Amniotic stem cell (primary cell): ENCODE measurements at places on chromosomes 6 and 20.

- no peak for DNase-seq
Observed at GRCh38 chr6:15147827-15148226, 98.0 kb upstream of the JARID2 start.

- DNase-seq: peak; percentile 49
Observed at GRCh38 chr20:51372176-51372803, 170.2 kb downstream of the NFATC2 start.

DNA sequence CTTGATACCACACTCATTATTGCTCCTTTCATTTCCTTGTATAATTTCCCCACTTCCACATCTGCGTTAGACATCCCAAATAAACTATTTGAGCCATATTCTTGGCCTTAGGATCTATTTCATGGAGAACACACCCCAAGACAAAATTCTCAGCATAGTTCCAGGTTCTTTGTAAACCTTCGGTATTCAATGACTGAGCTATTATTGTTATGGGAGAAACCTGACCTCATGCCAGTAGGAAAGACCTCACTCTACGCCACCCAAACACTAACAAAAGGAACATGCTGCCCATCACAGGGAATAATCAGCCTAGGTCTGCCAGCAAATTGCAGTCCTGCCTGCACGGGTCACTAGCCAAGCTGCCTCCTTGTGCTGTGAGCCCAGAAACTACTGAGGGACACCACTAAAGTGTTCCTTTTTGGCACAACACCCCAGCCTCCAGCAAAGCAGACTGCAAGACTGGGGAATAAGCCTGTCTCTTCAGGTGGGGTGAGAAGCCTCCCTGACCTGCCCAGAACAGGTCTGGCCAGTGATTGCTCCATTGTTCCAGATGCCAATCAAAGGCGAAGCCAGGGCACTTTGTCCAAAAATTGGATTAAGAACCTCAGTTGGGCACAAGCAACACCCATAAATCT, 371.8 kb downstream of the MAFB start:
- no peak for DNase-seq

DNA sequence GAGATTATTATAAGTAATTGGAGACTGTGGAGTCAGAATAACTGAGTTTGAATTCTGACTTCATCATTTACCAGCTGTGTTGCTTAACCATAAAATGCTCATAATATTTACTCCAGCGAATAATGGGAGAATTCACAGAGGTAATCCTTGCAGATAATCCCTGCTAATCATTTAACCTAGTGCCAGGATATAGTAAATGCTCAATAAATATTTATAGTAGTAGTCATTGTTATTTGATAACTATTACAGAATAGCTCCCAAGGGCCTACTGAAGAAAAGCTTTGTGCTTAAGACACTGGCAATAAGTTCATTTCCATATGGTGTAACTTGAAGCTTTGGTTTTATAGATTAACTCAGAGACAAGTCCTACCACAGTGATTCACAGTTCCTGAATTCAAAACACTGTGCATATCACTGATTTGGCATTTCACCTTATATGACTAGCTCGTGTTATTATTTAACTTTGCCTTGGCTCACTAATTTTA, 208.8 kb upstream of the PLCB4 start:
- DNase-seq: peak; percentile 51

DNA sequence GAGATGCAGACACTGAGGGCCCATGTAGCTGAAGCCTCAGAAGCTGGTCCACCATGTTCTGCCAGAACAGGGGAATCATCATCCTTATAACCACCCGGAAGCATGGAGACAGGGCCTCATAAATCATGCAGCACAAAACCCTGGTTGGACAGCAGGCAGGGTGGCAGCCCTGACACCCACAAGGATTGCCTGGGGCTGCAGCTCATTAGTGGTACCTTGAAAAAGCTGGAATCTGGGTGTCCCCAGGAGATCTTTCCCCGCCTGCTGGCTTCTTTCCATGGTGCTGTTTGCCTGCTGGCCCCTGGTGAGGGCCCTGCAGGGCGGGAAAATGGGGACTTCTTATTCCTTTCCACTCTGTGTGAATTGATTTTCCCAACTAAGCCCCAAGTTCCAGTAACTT, 50.6 kb upstream of the GGTLC1 start:
- no peak for DNase-seq

GRCh38 chr6:1930356-1930755, 315.0 kb downstream of the GMDS start:
- no peak for DNase-seq

DNA sequence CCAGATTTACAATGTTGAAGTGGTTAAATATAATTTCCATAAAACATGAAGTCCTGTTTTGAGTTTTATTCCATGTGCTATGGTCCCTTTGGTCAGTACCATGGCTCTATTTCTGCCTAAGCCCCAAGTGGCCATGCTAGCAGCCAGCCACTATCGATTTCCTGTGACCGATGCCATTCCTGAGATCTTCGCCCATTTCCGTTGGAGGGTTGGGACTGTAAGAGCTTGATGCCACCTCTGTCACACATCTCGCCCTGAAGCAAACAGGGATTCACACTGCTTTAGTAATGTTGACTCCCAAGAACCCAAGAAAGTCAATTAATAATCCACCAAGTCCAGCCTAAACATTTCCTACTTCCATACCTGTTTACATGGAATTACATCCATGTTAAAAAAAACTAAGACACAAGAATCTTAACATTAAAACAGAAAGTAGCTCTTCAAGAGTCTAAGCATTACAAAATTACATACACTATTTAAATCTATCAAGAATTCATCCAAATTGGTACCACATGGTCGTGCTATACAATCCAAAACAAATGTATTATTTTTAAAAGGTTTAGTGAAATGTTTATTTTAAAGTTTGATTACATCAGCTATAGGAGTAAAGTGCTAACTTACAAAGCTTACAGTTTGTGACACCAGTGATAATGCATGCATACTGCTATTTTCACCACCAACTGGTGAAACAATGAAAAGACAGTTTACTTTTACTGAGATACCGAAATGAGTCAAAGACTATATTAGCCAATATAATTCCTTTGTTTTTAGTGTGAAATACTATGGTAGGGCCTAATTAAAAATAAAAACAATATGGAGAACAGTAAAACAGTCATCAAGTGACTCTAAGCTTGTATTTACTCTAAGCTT, 2.5 kb downstream of the RBM39 start:
- DNase-seq: no peak

DNA sequence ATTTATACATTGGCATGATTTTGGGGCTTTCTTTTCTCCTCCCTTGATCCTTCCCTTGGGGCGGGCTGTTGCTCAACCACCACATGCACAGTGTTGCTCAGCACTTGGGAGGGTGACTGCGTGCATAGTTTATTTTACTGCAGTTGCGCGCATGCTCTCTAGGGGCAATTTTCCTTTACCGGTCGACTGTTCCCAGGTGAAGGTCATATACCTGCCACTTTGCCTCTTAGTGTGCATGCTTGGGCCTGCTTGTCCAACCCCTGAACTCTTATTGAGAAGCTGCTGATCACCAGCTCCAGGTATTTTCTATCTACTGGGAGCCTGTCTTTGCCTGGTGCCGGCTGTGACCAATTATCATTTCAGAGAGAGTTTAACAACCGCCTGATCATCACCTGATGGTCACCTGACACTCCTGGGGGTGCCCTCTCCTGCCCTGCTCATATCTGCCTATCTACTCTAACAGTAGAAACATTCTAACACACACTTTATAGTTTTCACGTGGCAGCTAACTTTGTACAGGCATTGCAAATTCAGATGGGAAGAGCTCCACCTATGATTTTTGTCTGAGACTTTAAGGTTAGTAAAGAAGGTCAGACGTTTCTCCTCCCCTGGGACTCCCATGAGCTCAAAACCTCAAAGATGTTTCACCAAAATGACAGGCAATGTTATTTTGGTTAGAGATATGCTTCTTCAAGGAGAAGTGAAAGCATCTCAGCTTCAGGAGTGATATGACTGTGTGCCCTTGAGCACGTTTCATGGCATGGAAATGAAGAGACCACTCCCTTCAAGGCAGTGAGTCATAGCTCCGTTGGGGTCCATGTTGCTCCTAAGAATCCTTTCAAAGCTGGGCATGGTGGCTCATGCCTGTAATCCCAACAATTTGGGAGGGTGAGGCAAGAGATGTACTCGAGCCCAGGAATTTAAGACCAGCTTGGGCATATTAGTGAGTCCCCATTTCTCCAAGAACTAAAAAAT, 227.5 kb upstream of the MYLIP start:
- no peak for DNase-seq

- DNase-seq: no peak
Observed at GRCh38 chr6:134221250-134221649, 96.7 kb downstream of the SGK1 start.

- no peak for DNase-seq
Observed at GRCh38 chr6:44263354-44264100, 1.8 kb downstream of the NFKBIE start.

GRCh38 chr20:4138056-4138455, 122.7 kb upstream of the RNF24 start:
- DNase-seq: no peak

DNA sequence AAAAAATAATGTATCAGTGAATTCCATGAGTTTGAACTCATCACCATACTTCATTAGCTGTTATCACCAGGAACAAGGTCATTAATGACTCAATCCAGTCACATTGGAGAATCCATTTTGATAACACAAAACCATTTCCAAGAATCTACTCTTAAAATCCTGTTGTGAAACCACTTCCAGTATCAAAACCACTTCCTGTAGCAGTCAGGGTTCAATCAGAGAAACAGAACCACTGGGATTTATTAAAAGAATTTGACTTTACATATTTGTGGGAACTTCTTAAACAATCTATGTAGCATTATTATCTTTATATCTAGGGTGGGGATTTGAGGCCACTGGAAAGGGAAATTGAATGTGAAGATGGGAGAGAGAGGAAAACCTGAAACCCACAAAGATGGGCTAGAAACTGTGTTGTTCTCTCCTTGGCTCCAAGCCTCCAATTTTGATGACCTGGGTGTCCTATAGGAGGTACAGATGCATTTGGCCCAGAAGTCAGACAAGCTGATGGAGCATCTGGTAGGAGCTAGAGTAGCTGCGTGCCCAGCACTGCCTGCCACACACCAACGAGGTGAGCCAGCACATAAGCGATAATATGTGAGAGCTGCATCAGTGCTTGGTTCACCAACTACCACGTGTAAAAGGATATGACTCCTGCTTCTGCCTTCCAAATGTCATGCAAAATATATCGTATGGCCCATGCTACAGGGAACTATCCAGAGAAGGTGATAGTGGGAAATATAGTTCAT, 117.0 kb downstream of the TMEM200A start:
- DNase-seq: peak; percentile 7

DNA sequence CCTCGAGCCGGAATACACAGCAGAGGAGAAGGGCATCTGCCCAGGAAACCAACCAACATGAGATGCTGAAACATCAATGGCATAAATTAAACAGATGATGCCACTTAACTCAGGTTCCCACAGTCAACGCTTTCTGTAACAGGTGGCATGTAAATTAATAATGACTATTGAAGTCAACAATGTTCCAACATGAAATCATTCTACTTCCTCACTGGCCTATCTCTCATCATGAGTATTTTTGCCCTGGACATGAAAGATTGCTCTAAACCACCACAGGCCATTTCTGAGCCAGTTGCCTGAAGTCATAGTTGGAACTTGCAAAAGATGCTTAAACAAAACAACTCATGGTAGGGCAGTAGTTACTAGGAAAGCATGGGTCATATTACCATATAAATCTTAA, 397.9 kb upstream of the JARID2 start:
- no peak for DNase-seq

DNA sequence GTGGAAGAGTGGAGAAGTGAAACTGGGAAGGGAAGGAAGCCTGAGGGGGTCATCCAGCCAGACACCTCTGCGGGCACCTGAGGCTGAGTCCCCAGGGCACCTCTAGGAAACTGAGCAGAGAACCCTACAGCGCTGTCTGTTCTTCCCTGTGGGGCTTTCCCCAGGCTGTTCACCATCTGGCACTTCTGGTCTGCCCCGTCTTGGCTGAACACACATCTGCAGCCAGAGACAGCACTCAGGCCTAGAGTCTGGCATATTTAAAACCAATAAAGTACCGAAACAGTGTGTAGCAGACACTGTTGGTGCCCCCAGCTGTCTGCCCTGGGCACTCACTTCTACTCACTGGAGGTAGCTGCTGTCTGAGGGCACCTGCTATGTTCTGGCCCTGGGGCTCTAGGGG, 9.4 kb upstream of the ARFGEF2 start:
- DNase-seq: no peak

- no peak for DNase-seq
Observed at GRCh38 chr20:52105442-52106422, 85.8 kb downstream of the ZFP64 start.

- peak; percentile 29 for DNase-seq
Observed at GRCh38 chr6:132715204-132715603, 1.3 kb upstream of the VNN1 start.

DNA sequence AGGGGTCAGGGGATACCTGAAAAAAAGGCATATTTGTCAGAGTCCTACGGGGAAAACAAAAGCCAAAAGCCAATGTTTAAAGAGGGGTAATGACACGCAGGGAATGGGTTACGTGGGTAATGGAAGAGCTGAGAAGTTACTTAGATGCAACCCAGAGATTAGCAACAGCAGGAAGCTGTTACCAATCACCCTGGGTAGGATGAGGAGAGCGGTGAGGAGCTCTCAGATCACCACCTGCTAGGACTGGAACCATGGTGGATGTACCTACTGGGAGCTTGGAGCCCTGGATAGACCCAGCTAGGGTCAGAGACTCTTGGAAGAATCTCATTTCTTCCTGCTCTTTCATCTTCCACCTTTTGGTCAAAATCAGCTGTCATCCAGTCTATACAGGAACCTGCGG, 51.2 kb upstream of the RNF24 start:
- DNase-seq: no peak

DNA sequence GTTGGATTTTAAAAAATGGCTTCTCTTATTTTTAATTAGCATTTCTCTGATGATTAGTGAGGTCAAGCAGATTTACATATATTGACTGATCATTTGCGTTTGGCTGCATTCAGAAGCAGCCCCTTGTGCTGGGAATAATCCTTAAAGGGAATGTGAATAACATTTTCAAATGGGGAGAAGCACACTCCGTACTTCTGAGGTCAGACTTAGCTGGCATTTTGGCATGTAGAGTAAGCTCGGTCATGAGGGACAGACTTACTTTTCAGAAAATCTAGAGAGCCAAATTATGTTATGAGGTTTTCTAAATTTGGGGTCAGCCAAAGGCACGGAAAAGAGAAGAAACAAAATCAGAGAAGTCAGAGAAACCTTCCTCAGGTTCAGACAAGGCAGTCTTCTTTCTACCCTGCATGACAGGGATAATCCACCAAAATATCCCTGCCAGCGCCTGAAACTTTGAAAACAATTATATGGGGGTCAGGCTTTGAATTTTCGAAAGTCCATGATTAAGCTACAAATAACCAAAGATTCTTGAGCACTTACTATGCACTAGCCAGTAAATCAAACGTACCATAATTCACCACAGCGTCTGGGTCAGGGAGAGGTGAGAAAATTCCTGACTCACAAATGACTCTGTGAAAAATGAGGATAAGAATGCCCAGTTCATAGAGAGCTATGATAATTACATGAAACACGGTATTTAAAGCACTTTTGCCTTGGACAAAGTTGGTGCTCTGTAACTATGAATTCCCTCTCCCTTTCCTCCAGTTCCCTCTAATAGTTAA, 44.9 kb downstream of the ADAT2 start:
- no peak for DNase-seq
